ENCODE measurements at places on chromosomes 16 and 17.

GRCh38 chr17:79207960-79208359 is 133.3 kb downstream of the ENGASE start:
- DNase-seq, result no peak

- DNase-seq, result no peak
Observed at GRCh38 chr16:74729783-74730683, 29.4 kb upstream of the MLKL start.

DNA sequence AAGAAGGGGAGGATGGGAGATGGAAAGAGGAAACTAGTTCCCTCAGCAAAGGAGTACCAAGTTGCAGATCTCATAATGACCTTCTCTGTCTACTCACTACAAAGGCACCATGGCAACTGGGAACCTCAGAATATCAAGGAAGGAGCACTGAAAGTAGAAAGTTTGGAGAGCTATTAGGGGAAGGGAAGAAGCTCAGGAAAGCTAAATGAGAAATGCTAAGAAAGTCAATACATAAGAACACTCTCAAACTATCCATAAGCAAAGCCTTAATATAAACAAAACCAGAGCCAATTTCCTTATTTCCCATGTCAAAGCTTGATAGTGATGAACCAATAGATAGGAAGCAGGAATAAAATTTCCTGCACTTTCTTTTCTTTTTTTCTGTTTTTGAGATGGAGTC is 57.9 kb upstream of the C17orf78 start:
- DNase-seq, result no peak

DNA sequence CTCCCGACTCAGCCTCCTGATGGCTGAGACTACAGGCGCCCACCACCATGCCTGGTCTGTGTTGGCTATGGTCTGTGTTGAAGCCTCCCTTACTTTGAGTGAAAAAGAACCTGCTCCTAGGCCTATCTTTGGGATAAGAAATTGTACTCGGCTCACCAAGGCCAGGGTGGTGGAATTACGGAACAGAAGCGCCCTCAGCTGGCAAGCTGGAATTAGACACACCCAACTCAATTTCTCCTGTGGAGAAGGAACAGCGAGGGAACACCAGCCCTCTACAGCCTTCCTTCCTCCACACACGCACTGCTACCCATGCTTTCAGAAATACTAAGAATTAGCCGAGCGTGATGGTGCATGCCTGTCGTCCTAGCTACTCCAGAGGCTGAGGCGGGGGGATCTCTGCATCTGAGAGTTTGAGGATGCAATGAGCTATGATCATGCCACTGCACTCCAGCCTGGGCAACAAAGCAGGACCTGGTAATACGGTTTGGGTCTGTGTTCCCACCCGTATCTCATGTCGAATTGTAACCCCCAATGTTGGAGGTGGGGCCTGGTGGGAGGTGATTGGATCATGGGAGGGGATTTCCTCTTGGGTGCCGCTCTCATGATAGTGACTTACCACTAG is 40.1 kb upstream of the RBBP6 start:
- DNase-seq, result no peak

DNA sequence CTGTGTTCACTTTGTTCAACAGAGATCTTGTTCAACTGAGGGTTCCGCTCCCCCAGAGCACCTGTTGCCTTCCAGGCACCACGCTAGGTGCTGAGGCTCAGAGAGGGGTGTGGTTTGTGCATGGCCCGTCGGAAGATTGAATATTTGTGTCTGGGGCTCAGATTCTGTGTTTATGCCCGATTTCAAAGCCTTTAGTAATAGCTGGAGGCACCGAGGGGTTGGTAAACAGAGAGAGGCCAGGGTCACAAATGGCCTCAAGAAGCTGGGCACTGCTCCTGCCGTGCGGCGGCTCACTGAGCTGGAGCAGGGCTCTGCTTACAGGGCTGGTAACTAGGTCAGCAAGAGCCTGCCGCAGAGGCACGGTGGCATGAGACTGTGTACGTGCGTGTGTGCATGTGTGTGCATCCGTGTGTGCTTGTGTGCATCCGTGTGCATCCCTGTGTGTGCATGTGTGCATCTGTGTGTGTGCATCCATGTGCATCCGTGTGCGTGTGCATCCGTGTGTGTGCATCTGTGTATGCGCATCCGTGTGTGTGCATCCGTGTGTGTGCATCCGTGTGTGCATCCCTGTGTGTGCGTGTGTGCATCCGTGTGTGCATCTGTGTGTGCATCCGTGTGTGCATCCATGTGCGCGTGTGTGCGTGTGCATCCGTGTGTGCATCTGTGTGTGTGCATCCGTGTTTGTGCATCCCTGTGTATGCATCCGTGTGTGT is 5.4 kb downstream of the ITGAE start:
- DNase-seq, result no peak

DNA sequence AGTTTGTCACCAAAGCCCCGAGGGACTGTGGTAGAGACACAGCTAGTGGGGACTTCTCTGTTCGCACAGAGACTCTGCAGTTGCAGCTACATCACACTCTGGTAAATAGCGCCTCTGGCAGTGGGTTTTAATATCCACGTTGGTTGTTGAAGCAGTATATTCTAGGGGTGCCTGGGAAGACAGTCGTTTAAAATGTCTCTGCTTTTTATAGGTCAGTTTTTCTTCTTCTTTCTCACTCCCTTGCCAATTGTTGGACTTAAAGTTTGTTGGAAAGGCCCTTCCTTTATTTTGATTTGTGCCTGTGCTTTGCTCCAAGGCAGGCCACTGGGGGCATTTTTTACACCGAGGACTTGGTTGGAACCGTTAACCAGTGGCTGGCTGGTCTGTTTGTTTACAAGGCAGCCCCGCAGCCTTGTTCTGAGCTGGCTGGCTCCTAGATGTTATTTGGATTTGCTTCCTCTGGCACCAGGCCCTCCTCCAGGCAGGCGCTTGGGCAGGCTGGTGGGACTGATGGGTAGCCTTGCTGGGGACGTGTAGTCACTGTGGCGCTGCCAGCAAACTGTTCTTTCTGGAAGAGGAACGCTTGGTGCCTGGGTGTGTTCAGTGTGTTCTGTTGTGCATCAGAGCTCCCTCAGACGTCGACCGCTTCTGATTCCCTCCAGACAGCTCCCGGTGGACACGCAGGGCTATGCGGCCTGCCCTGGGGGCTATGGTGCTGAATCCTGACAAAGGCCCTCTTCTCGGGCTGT is 218.2 kb upstream of the CHMP6 start:
- DNase-seq, result peak; percentile 75

GRCh38 chr17:32117399-32117798 is 24.9 kb upstream of the RHOT1 start:
- no peak for DNase-seq

GRCh38 chr17:81575836-81576235 is 23.7 kb upstream of the FAAP100 start:
- no peak for DNase-seq

DNA sequence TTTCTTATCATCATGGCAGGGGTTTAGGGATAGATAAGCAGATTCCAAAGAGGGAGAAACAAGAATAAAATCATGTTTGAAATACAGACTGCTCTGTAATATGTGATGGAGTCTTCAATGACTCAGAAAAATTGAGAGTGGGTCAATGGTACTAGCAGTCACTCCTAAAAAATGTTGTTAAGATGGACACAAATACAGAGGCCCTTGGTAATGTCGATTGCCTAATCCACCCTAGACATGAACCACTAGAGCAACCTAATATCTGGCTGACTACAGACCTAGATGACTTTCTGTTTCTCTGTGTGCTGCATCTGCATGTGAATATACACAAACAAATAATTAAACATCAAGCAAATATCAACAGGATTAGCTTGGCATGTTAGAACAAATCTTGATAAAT is 135.8 kb downstream of the CDH8 start:
- no peak for DNase-seq

- DNase-seq, result no peak
Observed at GRCh38 chr16:77457046-77457445, 22.2 kb upstream of the ADAMTS18 start.

GRCh38 chr16:67594956-67595355 is 32.6 kb downstream of the CTCF start:
- DNase-seq, result no peak

Measured in NCI-H1694 (cell line).